Type B pancreatic cell (in vitro differentiated cells): ENCODE measurements at places on chromosomes 1 and 21.
A peak's percentile ranks its signal among the peaks of the same experiment; 100 is the strongest.

GRCh38 chr1:202170726-202171125 is 10.3 kb upstream of the PTPN7 start:
- H3K4me1 ChIP-seq: peaks cover 10% of the 10 kb centered on the region
- no peaks in the 10 kb centered on the region for H3K27me3 ChIP-seq
- H3K4me3 ChIP-seq: no peak overlapping the region
- no peak overlapping the region for H3K27ac ChIP-seq

DNA sequence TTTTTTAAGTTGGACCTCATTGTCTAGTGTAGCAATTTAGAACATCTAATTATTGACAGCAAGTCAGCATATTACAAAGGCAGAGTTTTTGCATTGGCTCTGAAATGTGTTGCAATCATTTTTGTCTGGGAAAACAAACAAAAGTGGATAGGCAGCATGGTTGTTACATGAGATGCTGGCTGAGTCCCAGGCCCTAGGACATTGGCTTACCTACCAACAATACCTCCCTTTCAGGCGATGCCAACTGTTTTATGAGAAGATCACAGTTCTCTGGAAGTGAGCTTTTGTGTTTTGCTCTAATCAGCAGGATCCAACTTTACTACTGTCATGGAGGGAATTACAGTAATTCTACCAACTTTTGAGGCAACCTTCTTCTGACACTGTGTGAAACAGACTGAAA is 71.5 kb upstream of the CXADR start:
- H3K4me1 ChIP-seq: peaks cover 56% of the 10 kb centered on the region
- peak overlapping the region; percentile 48 for H3K4me3 ChIP-seq
- no peak for DNase-seq
- peak overlapping the region; percentile 54 for H3K27ac ChIP-seq
- no peaks in the 10 kb centered on the region for H3K27me3 ChIP-seq

- DNase-seq: no peak
- H3K27me3 ChIP-seq: no peaks in the 10 kb centered on the region
- no peaks in the 10 kb centered on the region for H3K36me3 ChIP-seq
- H3K4me3 ChIP-seq: no peak overlapping the region
- H3K4me1 ChIP-seq: peaks cover 7% of the 10 kb centered on the region
Observed at GRCh38 chr1:96987186-96987703, 265.7 kb downstream of the PTBP2 start.

- no peaks in the 10 kb centered on the region for H3K36me3 ChIP-seq
- no peak overlapping the region for H3K27ac ChIP-seq
- no peak for DNase-seq
- no peaks in the 10 kb centered on the region for H3K27me3 ChIP-seq
- no peak overlapping the region for H3K4me3 ChIP-seq
Observed at GRCh38 chr1:188432427-188432826, 1603.7 kb downstream of the PLA2G4A start.

DNA sequence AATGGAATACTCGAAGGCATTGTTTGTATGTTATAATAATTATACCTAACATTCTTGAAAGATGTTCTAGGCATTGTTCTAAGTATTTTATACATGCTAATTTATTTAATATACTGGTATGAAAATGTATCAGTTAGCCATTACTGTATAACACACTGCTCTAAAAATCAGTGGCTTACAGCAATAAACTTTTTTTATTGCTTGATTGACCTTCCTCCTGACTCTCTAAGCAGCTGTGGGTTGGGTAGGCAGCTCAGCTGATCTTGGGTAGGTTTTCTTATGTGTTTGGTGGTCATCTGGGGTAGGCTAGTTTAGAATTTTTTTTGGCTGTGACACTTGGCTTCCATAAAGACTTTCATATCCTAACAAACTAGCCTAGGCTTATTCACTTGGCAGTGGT is 100.2 kb upstream of the SYT6 start:
- no peak for DNase-seq
- H3K4me3 ChIP-seq: no peak overlapping the region
- H3K4me1 ChIP-seq: no peaks in the 10 kb centered on the region
- no peak overlapping the region for H3K27ac ChIP-seq
- H3K27me3 ChIP-seq: peaks cover 4% of the 10 kb centered on the region

GRCh38 chr1:6424619-6425593 is at the start of gene ESPN:
Gene ESPN, plus strand, starts transcription at chr1:6424776. Its CDS starts 180 bp downstream, at chr1:6424956.
- no peaks in the 10 kb centered on the region for H3K4me1 ChIP-seq
- no peak within 1 kb of the TSS for H3K27ac ChIP-seq
- H3K36me3 ChIP-seq: no peaks in the 10 kb centered on the region
- peaks cover 72% of the 10 kb centered on the region for H3K27me3 ChIP-seq
- no peak for DNase-seq

DNA sequence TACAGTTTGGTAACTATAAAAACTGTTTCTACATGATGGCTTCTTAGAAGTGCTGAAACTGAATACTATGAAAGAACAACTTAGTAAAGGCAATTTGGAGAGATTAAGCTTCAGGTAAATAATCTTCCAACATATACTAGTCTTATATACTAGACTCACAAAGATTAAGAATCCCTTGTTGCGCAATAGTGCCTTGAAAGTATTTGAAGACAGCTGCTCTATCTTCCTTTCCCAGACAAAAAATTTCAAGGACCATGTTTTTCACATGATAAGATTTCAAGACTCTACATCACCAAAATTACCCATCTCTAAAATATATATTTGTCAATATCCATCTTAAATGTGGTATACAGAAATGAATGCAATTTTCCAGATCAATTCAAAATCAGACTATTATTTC is 37.7 kb upstream of the ASPM start:
- H3K27me3 ChIP-seq: no peaks in the 10 kb centered on the region
- peaks cover 31% of the 10 kb centered on the region for H3K36me3 ChIP-seq
- no peaks in the 10 kb centered on the region for H3K4me1 ChIP-seq
- no peak overlapping the region for H3K4me3 ChIP-seq
- H3K27ac ChIP-seq: no peak overlapping the region

DNA sequence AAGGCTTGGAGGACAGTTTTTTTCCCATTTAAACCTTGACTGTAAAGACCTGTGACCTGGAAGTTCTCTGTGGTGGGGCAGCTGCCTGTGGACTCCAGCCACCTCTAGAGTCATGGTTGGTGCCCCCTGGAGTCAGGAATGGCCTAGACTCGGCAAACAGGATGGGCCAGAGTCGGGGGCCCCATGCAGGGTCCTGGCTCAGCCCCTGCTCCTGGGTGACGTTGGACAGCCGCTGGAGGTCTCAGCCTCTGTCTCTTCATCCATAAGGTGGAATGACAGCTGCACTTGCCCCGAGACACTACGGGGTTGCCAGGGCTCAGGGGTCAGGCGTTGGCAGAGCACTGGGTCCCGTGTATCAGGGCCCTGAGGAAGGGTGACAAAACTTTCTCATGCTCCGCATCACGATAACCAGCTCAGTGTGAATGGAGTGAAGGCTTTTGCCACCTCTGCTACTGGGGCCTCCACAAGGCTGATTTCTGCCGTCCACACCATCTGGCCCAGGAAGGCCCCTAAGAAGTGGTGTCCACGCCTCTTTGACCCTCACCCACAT is 58.5 kb upstream of the TTC34 start:
- no peaks in the 10 kb centered on the region for H3K4me1 ChIP-seq
- H3K4me3 ChIP-seq: no peak overlapping the region
- no peak overlapping the region for H3K27ac ChIP-seq
- peaks cover 3% of the 10 kb centered on the region for H3K36me3 ChIP-seq

DNA sequence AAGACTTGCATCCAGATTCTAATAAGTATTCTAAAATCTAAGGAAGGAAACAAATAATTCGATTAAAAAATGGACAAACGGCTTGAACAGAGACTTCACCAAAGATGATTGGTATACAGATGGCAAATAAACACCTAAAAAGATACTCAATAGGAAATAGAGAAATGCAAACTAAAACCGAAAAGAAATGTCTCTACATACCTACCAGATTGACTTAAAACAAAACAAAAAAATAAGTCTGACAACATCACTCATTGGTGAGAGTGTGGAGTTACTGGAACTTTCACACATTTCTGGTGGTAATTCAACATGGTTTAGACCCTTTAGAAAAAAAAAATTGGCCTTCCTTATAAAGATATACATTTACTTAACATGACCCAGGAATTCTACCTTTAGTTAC is 869.8 kb downstream of the TTLL7 start:
- DNase-seq: no peak
- H3K36me3 ChIP-seq: no peaks in the 10 kb centered on the region
- H3K27ac ChIP-seq: no peak overlapping the region
- H3K4me1 ChIP-seq: peaks cover 5% of the 10 kb centered on the region

GRCh38 chr1:157539568-157539967 is 12.7 kb downstream of the FCRL5 start:
- H3K36me3 ChIP-seq: no peaks in the 10 kb centered on the region
- peaks cover 26% of the 10 kb centered on the region for H3K27me3 ChIP-seq
- DNase-seq: no peak
- no peaks in the 10 kb centered on the region for H3K4me1 ChIP-seq
- no peak overlapping the region for H3K27ac ChIP-seq

- no peak for DNase-seq
- H3K27me3 ChIP-seq: no peaks in the 10 kb centered on the region
- no peak overlapping the region for H3K27ac ChIP-seq
- no peaks in the 10 kb centered on the region for H3K4me1 ChIP-seq
- no peak overlapping the region for H3K4me3 ChIP-seq
Observed at GRCh38 chr1:14840374-14840773, 241.9 kb downstream of the KAZN start.

- DNase-seq: no peak
- H3K27me3 ChIP-seq: peaks cover 42% of the 10 kb centered on the region
- no peak overlapping the region for H3K27ac ChIP-seq
- H3K4me1 ChIP-seq: peaks cover 18% of the 10 kb centered on the region
- no peaks in the 10 kb centered on the region for H3K36me3 ChIP-seq
Observed at GRCh38 chr1:115338457-115338820, 390 bp upstream of the NGF start.

- H3K36me3 ChIP-seq: no peaks in the 10 kb centered on the region
- no peak overlapping the region for H3K27ac ChIP-seq
- H3K27me3 ChIP-seq: peaks cover 30% of the 10 kb centered on the region
- no peak overlapping the region for H3K4me3 ChIP-seq
- H3K4me1 ChIP-seq: no peaks in the 10 kb centered on the region
Observed at GRCh38 chr1:48588061-48588460, 116.1 kb upstream of the SPATA6 start.

DNA sequence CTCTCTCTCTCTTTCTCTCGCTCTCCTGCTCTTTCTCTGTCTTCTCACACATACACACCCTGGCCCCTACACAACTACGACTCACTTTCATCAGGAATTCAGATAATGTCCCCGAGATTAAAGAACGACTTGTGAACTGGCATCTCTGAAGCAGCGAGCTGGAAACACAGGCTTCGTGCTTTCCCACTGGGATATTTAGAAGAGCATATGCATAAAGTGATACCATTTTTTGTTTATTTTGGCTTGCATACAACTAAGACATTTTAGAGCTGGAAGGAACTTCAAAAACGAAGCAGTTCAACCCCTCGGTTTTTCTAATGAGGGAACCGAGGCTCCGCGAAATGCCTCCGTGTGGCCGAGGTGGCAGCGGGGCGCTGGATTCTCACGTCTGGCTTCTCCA is 88.6 kb downstream of the ZBTB18 start:
- no peak for DNase-seq
- H3K27me3 ChIP-seq: peaks cover 2% of the 10 kb centered on the region
- H3K4me1 ChIP-seq: peaks cover 6% of the 10 kb centered on the region
- H3K27ac ChIP-seq: no peak overlapping the region
- no peak overlapping the region for H3K4me3 ChIP-seq

GRCh38 chr1:193799948-193800690 is 613.7 kb upstream of the B3GALT2 start:
- no peaks in the 10 kb centered on the region for H3K27me3 ChIP-seq
- no peak for DNase-seq
- H3K27ac ChIP-seq: no peak overlapping the region
- no peaks in the 10 kb centered on the region for H3K36me3 ChIP-seq
- no peaks in the 10 kb centered on the region for H3K4me1 ChIP-seq
- no peak overlapping the region for H3K4me3 ChIP-seq

GRCh38 chr21:29777160-29777559 is 162.6 kb downstream of the GRIK1 start:
- H3K4me1 ChIP-seq: no peaks in the 10 kb centered on the region
- no peak overlapping the region for H3K27ac ChIP-seq
- DNase-seq: no peak
- peaks cover 4% of the 10 kb centered on the region for H3K27me3 ChIP-seq

- peaks cover 23% of the 10 kb centered on the region for H3K27me3 ChIP-seq
- H3K4me1 ChIP-seq: peaks cover 19% of the 10 kb centered on the region
- H3K27ac ChIP-seq: no peak overlapping the region
- no peak for DNase-seq
- no peaks in the 10 kb centered on the region for H3K36me3 ChIP-seq
- no peak overlapping the region for H3K4me3 ChIP-seq
Observed at GRCh38 chr1:63703701-63704107, 70.1 kb upstream of the ROR1 start.

DNA sequence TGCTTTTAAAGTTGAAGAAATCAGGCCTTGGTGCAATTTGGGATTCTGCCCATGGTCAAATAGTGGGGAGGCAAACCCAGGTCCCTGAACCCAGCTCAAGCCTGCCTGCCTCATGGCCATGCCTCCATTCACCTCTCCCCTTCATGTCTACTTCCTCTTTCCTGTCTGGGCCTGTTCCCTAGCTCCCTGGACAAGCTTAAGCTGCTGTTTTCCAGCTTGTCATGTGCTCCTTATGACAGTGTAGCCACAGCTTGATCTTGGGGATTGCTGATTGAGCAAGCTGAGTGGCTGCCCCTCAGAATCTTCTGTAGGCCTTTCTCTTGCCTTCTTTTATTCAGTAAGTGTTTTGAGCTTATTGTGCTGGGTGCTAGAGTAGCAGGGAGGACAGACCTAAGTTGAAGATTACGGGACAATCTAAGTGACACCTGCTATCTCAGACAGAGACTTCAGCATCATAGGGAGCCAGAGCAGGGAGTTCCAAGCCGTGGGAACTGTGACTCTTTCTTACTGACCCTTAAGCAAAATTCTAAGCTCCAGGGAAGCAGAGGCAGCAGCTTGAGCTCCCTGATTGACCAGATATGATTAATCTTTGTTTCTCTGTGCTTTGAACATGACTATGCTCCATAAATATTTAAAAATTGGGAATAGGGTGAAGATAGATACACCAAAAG is 520 bp upstream of the MR1 start:
- H3K36me3 ChIP-seq: no peaks in the 10 kb centered on the region
- H3K4me3 ChIP-seq: no peak overlapping the region
- peak overlapping the region; percentile 68 for H3K27ac ChIP-seq
- peaks cover 4% of the 10 kb centered on the region for H3K4me1 ChIP-seq
- H3K27me3 ChIP-seq: no peaks in the 10 kb centered on the region
- no peak for DNase-seq

DNA sequence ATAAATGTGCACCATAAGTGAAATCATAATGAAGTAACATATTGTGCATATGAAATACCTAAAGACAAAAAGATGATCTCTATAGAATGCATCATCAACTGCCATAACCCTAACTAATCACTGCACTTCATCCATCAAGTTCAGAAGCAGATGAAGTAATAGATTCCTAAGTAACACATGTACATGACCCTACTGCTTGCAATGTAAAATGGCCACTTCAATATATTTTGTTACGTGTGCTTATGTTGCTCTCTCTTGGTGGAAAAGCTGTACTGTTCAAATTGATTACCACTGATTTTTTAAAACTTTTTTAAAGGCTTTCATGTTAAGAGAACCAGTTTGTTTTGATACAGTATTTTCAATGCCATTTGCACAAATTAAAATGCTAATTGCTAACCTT is 141.8 kb downstream of the TTLL7 start:
- H3K27me3 ChIP-seq: peaks cover 10% of the 10 kb centered on the region
- no peak for DNase-seq
- no peaks in the 10 kb centered on the region for H3K4me1 ChIP-seq
- no peak overlapping the region for H3K4me3 ChIP-seq
- H3K27ac ChIP-seq: peak overlapping the region; percentile 19

- no peak overlapping the region for H3K4me3 ChIP-seq
- H3K36me3 ChIP-seq: no peaks in the 10 kb centered on the region
- no peaks in the 10 kb centered on the region for H3K4me1 ChIP-seq
- H3K27me3 ChIP-seq: no peaks in the 10 kb centered on the region
- no peak overlapping the region for H3K27ac ChIP-seq
Observed at GRCh38 chr1:196577386-196577785, 30.9 kb downstream of the KCNT2 start.
